Activated CD4-positive, alpha-beta T cell treated with anti-CD3 and anti-CD28 coated beads, Interleukin-2, amount 50 U/mL, for 16 hours (primary cell): ENCODE measurements at places on chromosomes 4 and X.

DNA sequence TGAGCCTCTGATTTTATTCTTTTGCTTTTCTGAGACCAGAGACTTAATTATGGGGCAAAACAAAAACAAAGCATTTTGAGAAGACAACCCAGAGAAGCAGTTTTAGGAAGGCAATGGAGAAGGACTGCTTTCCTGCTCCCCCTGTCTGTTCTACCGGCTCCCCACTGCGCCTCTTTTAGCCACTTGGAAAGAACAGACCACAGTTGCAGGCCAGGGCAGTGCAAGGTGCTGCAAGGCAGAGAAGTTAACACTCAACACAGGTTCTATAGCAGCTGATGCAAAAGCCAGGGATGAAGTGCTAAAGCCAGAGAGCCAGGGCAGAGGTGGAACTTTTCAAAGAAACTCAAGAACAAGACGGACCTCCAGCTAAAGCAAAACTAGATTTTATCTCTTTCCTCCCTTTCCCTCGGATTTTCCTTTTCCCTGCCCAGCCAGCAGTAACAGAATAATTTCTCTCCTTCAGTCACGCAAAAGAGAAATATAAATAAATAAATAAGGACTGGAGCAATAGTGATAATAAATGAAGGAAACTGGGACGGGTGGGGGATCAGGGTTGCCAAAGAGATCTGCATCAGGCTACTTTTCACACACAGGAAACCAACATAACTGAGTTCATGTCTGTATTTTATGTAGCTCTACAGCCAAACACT, 10.4 kb downstream of the SH3RF1 start:
- no peak for DNase-seq

- no peak for DNase-seq
Measured at GRCh38 chrX:2650865-2651264, 40.2 kb upstream of the CD99 start.

- DNase-seq: no peak
Measured at GRCh38 chr4:168257768-168258167, 60.8 kb downstream of the DDX60 start.

DNA sequence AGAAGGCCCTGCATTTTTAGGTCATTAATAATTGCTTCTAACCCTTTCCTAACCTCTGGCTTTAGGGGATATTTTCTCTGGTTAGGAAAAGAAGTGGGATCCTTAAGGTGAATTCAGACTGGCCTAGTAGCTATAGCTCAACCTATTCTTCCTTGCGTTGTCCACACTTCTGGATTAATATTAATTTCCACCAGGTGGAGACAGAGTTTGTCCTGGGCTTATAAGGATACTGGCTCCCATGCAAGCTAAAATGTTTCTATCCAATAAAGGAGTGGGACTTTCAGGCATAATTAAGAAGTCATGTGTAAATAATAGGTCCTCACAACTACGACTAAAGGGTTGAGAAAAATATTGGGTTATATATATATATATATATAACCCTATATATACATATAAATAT, 860.0 kb upstream of the POU3F4 start:
- no peak for DNase-seq

DNA sequence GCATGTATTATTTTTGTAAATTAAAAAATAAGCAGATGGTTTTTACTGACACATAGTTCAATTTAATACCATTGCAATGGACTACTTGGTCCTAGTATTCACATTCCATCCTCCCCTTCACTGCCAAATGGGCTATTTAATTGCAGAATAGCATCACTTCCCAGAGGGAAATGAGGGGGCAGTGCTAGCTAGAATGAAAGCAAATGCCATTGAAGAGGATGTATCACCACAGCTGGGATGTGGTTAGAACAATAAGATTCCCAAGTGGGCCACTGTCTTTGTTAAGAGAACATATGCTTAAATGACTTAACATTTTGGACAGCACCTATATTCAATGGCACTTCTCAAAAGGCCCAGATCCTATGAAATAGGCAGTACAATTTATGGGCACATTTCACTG, 224.7 kb downstream of the RBMX2 start:
- DNase-seq: no peak

GRCh38 chr4:159098482-159099127, 4.3 kb upstream of the RAPGEF2 start:
- DNase-seq: no peak

DNA sequence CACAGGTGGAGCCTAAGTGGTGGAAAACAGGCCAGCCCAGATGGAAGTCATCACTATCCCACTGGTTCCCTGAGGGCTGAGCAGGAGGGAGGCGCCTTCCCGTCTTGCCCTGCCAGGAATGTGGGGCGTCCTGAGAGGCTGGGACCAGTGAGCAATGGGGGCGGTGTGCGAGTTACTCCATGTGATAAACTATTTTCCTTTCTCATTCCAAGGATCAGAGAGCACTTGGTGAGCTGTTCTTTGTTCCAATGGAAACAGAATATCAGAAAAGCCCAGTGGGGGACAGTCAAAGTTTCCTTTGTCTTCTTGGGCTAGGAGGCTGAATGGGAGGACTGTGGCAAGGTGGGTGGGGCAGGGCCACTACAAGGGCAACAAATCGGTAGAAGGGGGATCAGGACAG, 86.2 kb downstream of the NHSL2 start:
- DNase-seq: no peak

DNA sequence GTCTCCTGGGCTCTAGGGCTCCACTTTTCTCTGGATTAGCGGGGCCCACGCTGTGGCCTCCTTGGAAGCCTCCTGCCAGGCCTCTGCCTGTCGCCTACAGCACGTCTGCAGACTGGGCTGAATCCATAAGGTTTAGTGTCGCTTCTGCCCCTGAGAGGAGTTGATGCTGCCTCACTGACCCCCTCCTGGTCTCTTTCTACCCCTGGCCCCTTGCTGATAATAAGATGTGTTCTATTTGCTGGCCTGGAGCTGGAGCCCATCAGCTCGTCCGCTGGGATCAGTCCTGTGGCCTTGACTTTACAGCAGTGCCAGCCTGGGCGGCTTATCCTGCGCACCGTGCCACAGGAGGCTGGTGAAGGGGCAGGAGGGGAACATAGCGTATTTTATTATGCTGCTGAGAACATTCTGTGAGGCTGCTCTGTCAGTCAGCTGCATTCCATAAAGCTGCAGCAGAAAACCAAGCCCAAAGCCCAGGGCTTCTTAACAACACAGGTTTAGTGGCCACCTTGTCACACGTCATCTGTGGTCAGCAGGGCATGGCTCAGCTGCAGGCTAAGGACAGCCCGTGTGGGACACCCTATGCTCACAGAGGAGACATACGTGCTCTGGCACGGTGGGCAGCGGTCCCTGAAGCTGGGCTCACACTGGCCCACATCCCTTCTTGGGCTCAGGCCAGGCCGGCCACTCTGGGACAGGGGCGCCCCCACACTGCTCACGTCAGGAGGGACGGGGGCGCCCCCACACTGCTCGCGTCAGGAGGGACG, 29.3 kb upstream of the HGFAC start:
- DNase-seq: no peak

- DNase-seq: no peak
Measured at GRCh38 chr4:39505581-39505980, 21.7 kb downstream of the UGDH start.

- no peak for DNase-seq
Measured at GRCh38 chr4:57148831-57149505, 38.8 kb upstream of the IGFBP7 start.

GRCh38 chrX:137424679-137425078, 141.2 kb upstream of the ZIC3 start:
- no peak for DNase-seq

GRCh38 chrX:136906921-136907510, 26.5 kb upstream of the RBMX start:
- no peak for DNase-seq

DNA sequence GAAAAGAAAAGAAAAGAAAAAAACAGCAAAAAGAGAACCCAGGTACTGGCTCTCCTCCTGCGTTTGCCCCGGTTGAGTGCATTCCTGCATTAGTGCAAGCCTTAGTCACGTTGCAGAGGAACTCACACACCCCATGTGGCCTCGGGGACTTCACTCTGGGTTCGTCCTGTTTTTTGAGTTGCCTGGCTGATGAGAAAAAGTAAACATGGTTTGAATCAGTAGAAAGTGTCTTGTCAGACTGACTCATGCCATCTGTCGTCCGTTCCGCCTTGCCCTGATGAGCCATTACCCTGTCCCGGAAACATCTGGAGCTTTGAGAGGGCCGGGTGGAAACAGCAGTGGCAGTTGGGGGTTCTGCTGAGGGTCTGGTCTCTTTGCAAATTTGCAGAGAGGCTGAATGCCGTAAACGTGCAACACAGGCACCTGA, 16.3 kb downstream of the CD99 start:
- DNase-seq: peak; percentile 87

DNA sequence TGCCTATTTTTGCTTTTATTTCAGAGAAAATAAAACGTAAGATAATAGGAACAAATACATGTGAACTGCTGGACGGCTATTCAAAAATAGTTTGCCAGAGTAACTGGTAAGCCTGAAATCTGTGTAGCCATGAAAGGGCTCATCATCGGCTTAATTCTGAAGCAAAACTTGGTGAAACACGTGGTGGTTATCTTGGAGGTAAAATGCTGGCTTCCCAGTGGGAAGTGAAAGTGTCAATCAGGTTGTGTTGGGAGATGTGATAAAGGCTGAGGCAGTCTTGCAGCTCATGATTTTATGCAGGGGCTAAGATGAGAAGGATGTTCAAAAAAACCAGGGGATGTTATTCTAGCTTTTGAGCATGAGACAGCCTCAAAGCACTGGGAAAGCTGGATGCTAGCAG, 36.1 kb upstream of the TLR2 start:
- DNase-seq: no peak

DNA sequence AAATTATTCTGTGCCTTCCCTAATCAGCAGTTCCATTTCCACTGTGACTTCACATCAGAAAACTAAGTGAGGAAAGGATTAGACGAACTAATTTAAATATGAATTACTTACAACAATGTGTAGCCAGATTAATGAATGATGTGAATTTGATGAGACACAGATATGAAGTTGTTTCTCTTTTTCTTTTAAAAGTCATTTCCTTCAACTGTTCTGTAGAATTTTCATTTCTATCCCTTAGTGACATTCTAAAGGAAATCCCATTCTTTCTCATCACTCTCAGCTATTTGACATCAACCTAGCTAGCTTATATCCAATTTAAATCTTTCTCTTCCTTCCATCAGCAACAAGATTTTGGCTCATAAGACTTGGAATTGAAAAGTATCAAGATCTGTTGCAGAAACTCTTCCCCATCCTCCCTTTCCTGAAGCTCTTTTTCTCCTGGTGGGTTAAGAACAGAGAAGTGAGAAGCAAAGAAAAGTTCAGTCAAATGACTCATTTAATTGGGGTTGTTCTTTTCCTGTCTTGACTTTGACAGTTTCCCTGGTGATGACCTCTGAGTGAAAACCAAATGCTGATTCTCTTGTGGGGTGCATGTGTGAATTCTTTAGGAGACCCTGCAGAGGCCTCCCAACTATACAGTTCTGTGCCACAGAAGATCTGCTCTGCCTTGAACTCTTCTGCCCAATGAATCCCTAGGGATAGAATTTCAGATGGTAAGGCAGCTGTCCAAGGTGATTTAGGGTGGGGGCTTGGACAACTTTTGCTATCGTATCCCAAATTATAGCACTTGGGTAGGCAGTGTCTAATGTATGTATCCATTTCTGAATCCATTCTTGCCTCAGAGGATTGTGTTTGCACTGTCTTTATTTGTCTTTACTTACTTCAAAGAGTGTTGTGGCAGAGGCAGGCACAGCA, 232.5 kb upstream of the GPRIN3 start:
- peak; percentile 37 for DNase-seq

GRCh38 chr4:77952457-77952856, 89.8 kb downstream of the MRPL1 start:
- DNase-seq: peak; percentile 47

DNA sequence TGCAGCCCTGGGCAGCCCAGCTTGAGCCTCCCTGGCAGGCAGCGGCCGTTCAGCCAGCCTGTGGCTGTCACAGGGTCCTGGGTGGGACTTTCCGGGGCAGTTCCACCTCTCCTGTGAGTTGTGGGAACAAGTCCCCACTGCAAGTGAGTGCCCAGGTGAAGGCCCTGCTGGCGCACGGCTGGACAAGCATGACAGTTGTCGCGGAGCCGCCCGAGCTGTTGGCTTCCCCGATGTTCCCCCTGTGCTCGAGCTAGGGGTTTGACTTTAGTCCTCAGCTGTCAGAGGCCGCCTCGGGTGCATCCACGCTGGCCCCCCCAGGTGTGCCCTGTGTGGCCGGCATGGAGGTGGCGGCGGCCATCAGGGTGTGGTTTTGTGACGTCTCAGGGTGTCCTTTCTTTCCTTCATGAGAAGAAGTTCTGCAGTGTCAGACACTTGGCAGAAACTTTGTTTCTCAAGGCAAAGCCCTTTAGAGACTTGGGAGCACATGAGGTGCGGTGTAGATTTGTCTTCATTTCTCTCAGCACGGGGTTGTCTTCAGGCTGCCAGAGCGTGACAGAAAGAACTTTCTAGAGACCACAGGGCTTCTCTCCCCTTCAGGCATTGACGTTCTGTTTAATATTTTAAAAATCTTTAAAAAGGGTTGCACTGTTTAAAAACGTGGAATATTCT, 69.4 kb upstream of the HGFAC start:
- DNase-seq: no peak

DNA sequence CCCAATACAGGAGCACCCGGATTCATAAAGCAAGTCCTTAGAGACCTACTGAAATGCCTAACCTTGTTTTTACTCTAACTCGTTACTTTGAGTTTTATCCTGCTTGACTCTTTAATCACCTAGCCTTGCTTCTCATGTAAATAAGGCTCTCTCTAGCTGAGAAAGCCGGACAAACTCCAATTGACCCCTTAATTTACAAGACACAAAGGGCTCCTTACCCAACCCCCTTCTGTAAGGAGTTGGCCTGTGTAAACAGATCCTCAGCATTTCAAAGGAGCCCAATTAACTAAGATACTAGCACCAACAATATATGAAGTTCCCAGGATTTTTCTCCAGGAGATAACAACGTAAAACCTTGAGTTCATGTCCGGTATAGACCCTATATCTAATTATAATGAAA, 61.7 kb downstream of the CT47B1 start:
- DNase-seq: no peak

DNA sequence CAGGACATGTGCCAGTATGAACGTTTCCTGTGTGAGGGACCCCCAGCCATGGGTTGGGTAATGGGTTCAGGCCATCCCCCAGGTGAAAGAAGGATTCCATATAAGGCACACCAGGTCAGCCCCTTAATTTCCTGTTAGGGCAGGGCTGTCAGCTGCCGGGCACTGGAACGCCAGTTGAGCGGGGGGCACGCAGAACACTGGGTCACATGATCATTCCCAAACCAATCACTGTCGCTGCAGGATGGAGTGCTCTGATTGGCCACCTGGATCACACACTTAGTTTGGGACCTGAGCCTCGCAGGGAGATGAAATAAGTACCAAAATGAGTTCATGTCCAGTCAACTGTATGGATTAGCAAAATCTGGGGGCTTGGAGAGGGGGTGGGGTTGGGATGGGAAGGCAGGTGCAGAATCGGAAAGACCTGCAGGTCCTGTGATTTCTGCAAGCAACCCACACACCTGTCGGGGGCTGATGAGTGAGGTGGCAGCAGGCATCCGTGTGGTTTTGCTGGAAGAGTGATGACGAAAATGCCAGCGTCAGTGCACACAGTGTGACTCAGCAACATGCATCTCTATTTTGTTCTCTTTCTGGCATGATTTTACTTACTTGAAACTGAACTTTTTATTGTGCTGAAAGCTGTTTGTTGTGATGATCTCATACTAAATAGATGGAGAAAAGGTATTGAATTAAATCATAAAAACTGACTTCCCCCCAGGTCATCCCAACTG, 32.2 kb downstream of the RNF212 start:
- peak; percentile 20 for DNase-seq

GRCh38 chrX:102652031-102652688, 877 bp downstream of the GPRASP1 start:
- DNase-seq: peak; percentile 26

GRCh38 chrX:134718966-134719317, 60.7 kb upstream of the PLAC1 start:
- DNase-seq: peak; percentile 69
